Stimulated activated CD8-positive, alpha-beta memory T cell treated with anti-CD3 and anti-CD28 coated beads, Interleukin-15, amount 100 ng/mL, for 4 hours (primary cell): ENCODE measurements at places on chromosomes 12 and 14.

GRCh38 chr12:98259693-98260092, 255.7 kb upstream of the TMPO start:
- DNase-seq, result no peak

- DNase-seq, result no peak
Measured at GRCh38 chr12:101018540-101018939, 191.5 kb downstream of the SLC5A8 start.

DNA sequence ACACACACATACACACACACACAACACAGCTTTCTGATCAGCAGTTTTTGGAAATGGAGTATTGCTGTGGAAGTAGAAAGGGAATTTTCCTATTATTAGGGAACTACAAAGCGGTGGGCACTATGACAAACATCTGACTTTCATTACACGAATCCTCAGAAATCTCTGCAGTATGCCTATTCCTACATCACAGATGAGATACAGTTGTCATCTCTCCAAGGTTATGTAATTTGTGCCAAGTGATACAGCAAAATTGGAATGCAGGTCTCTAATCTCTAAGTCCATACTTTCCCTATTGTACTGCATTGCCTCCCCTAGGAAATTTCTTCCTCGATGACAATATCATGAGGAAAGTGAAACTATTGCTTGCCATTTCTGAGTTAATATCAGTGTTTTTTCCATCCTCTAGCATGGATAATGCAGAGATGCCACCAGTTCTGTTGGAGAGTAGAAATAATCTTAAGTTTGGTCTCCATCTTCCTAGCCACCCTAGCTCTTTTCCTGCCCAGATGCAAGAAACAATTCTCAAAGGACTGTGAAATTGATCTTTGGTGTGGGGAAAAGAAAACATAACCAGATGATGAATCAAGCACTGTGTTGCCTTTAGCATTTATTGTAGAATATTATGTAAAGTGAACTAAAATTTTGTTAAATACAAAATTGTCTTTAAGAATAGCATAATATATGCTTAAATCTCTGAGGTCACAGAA, 94.7 kb downstream of the ERGIC2 start:
- no peak for DNase-seq

- no peak for DNase-seq
Measured at GRCh38 chr12:107302649-107303341, 209.4 kb upstream of the CRY1 start.

- DNase-seq, result peak; percentile 3
Measured at GRCh38 chr12:103930787-103931735, 851 bp downstream of the HSP90B1 start.

DNA sequence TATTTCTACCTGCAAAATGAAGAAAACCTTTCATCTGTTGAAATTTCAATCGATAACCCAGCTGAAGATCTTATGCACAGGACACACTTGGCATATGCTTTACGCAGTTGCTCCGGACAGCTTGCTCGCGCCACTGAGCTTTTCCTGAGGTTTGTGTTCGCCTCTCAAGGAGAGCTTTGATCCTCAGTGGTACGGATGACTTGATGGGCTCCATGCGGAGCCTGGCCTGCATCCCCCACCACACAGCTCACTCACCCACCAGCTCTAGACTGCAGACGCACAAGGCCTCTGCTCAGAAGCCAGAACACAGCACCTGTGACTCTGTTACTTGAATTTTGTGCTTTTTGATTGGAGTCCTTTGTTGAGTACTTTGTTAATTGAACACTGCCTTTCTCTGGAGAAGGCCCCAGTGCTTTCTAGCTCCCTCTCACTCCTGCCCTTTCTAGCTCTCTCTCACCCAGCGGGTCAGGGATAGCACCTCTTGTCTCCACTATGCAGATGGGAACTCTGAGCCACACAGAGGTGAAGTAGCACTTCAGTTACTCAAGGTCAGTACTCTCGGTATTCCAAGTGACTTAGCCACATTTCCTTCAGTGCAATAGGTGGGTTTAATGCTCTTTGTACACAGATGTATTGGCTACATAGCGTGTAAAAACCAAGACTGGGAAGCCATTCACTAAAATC, 52.1 kb downstream of the TBC1D30 start:
- no peak for DNase-seq

GRCh38 chr14:89185919-89186855, 230.8 kb downstream of the FOXN3 start:
- DNase-seq, result no peak

DNA sequence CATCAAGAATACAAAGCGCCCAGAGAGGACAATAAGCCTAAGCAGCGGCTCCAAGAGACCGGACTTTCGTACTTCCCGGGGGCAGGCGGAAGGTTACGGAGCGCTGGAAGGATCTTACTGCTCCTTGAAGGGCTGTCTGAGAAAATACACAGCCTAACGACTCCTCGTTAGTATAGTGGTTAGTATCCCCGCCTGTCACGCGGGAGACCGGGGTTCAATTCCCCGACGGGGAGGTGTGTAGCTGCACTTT, 12.1 kb upstream of the TMPO start:
- peak; percentile 66 for DNase-seq

DNA sequence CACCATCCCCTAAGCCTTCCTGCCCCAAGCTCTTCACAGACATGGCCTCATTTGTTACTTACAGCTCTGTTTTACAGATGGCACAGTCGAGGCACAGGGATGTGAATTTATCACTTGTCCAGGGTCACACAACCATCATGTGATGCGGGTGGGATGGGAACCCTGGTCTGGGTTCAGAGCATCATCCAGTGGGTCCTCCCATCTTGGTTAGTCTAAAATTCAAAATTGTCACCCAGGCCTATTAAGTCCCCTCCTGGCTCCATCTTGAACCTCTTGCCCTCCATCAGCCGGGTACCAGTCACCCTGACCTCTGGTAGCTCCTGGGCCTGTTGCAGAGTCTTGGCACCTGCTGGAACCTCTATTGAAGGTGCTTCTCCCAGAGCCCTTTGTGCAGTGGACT, 52.9 kb downstream of the ACACB start:
- DNase-seq, result no peak

DNA sequence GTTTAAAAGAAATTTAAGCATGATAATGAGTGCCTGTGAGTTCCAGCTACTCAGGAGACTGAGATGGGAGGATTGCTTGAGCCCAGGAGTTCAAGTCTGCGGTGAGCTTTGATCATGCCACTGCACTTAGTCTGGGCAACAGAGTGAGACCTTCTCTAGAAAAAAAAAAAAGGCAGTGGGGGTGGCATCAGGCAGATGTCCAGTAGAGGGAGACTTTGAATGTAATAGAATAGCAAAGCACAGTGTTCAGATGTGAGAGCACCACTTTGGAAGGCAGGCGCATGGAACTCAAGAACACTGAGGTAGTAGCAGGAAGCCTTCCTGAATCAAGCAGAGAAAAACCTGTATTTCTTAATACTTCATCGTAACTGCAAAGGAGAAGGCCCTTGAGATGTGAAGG, 394.5 kb upstream of the GARIN6 start:
- DNase-seq, result no peak

- no peak for DNase-seq
Measured at GRCh38 chr14:37558740-37559139, 36.3 kb downstream of the FOXA1 start.

DNA sequence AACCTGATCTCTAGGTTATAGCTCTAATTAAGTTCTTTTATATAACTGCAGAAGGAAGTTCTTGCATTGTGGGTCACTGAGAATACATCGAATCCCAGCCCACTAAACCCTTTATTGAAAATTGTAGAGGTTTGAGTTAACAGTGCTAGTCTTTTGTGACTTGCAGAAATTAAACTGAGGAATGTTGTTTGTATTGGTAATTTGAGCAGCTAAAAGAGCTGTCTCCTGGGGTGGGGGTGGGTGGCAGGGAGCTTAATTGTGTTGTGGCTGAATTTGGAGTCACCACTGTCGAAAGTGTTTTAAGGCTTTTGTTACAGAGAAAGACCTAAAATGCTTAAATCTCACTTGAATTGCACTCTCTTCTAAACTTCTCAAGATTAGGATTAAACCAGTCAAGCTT, 3.2 kb upstream of the COX8C start:
- no peak for DNase-seq

DNA sequence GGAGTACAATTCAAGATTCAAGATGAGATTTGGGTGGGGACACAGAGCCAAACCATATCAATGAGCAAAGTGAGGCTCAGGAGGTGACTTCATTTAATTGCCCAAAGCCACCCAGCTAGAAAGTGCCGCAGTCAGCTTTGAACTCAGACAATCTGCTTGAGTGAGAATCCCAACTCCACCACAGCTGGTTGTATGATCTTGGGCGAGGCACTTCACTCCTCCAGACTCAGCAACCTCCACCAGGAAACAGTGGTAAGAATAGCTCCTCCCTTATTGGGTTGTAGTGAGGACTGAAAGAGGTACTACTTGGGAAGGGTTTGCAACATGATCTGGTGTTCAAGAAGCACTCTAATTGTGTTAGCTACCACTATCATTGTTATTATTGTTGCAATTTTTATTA, 129.2 kb upstream of the RFLNA start:
- no peak for DNase-seq

DNA sequence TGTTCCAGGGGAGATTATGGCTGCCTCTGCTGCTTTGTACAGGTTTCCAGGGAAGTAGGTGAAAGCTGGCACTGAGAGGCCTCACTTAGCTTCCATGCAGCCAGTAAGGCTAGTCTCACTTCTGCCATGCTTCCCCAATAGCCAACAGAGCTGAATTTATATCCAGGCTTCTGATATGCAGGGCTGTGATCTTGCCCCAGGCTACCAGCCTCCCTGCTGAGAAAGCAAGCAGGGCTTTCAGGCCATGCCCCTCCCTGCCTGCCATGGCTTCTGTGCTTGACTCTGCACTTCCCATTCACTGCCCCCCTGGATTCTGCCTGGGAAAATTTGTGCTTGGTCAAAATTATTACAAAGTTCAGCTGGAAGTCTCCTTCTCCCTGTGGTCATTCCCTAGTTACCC, 302.1 kb upstream of the FBXO33 start:
- no peak for DNase-seq

- DNase-seq, result no peak
Measured at GRCh38 chr12:110370732-110371231, 32.7 kb downstream of the ANAPC7 start.

DNA sequence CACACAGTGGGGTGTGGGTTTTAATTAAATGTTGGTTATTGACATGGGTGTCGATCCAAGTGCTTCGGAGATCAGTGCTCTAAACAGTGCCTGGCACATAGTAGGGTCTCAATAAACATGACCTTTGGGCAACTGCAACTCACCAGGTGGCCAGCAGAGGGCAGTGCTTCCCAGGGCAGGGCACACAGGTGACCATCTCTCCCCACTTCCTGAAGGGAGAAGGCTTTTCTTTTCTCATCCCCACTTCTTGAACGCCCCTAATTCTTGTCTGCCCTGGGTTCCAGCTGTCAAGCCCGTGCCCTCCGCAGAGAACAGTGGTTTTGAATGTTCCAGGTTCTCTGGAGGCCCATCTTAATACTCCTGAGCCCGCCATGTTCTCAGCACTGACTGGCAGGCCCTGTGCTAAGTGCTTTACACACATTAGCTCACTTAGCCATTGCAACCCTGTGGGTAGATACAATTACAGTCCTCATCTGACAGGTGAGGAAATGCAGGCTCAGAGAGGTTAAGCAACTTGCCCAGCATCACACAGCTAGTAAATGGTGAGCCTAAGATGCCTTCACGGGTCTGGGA, 16.3 kb downstream of the RAPGEF3 start:
- peak; percentile 27 for DNase-seq

GRCh38 chr12:1167784-1168183, 176.8 kb downstream of the ERC1 start:
- no peak for DNase-seq

DNA sequence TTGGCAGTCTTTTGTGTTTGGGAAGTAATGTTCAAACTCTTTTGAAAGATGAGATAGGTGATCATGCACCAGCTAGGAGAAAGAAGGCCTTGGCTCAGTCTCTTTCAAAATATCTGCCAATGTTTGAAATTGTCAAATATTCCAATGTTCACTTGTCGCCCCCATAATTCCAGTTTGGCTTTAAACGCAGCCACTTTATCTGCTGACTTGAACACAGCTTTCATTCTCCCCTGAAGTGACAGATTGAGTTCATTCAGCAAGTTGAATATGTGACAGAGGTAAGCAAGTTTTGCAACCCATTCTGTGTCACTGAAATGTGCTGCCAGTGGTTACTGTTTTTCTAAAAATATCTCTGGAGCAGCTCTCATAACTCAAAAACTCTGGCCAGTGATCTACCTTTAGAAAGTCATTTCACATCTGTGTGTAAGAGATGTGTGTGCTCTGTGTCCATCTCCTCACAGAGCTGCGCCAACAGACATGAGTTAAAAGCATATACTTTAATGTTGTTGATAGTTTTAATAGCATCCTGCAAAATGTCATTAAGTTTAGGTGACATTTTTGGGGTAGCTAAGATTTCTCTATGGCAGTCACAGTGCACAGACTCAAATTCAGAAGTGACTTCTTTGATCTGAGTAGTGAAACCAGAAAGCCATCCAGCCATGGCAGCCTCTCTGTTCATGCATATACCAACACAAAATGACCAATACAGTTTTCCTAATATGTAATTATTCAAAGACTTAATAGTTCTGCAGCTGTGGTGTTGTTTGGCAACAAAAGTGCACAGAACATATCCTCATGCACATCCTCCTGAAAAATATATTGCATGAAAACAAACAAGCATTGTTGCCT, 614.3 kb upstream of the MIS18BP1 start:
- no peak for DNase-seq

- no peak for DNase-seq
Measured at GRCh38 chr12:97471194-97471593, 8.6 kb downstream of the RMST start.

GRCh38 chr14:37655418-37655817, 60.0 kb downstream of the TTC6 start:
- no peak for DNase-seq

DNA sequence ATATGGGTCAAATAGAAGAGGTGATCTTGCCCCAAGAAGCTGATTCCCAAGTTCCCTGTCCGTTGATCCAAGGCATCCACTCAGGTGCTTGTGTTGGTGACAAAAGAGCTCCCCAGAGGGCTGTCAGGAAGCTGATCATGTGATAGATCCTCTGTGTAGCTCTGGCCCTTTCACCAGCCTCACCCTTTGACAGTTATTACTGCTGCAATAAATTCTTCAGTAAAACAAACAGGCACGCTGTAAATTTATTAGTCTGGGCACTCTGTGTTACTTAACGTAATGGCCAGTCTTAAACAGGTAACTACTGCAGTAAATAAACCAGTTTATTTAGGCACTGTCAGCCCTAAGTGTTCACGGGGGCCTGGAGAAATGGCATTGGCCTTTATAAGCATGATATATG, 473.9 kb downstream of the BCL11B start:
- no peak for DNase-seq

DNA sequence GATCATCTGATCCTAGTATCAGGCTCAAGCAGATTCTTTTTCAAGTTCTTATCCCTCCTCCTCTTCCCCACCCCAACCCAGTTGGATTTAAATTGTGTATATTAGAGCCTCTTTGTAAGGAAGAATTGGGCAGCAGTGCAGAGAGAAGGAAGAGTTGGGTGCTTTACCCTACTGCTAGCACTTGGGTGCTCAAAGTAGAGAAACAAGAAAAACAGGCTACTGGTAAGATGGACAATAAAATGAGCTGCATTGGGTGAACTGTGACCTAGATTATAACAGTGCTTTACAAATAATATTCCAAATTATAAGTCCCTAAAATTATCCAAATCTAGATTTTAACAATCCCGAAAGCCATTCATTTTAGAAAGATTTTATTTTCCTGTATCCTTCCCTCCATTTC, 363.4 kb upstream of the GARIN6 start:
- DNase-seq, result no peak
